ENCODE measurements at places on chromosomes 13 and 19.

DNA sequence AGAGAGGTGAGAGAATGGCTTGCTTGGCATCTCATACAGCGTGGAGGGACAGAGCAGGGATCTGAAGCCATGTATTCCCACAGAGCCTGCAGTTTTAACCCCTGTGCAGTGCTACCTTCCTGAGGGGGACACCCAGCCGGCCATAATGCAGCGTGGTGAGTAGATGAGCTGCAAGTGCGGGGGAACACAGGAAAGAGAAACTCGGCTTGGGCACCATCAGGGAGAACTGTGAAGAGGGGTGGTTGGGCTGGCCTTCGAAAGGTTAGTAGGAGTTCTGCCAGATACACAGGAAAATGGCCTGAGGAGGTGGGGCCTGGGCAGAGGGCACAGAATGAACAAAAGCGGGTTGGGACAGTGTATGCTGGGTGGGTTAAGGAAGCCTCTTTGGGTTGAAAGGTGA, 88.3 kb downstream of the SIPA1L3 start:
- no peaks in the 10 kb centered on the region for H3K27me3 ChIP-seq
- no peak for DNase-seq
- H3K4me3 ChIP-seq: no peak overlapping the region
- H3K4me1 ChIP-seq: no peaks in the 10 kb centered on the region
- H3K27ac ChIP-seq: no peak overlapping the region

DNA sequence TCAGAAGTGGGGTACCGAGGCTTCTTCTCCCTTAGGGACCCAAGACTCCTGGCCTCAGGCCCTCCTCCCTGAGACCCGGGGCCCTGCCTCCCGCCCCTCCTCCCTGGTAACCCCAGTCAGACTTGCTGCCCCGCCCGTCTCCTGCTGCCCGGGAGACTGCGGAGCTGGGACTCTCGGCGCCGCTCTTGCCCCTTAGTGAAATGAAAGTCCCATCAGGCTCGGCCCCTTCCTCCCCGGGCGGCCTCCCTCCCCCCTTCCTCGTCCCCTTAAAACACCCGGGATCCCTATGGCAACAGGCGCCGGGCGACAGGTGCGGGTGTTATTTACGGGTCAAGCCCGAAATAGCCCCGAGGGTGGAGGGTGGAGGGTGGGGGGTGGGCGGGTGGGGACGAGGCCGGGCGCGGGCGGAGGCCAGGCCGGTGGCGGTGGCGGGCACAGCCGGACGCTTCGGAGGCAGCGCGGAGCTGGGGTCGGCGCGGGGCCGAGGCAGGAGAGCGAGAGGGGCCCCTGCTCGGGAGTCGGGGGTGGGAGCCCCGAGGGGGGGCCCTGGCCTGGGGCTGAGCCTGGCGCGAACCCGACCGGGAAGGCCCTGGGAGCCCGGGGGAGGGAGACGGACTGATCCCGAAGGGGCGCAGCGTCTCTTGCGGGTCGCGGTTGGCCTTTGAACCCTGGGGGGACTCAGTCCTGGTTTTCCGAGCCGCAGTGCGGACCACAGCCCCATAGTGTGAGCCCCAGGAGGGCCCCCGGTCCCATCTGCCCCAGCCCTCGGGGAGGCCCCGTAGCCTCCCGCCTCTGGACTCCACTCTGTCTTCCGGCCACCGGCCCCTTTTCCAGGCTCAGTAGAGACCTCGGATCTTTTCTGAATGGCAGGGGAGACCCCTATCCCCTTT, at the start of gene CACNG6:
Gene CACNG6 (plus strand): TSS at position 414 of the 890 bp plus-strand sequence. CDS start 1,241 bp downstream, outside the sequence.
- peaks cover 3% of the 10 kb centered on the region for H3K4me1 ChIP-seq
- H3K27me3 ChIP-seq: peaks cover 35% of the 10 kb centered on the region
- no peak within 1 kb of the TSS for H3K4me3 ChIP-seq
- no peak for DNase-seq

- H3K36me3 ChIP-seq: no peaks in the 10 kb centered on the region
- peaks cover 17% of the 10 kb centered on the region for H3K4me1 ChIP-seq
- peaks cover 19% of the 10 kb centered on the region for H3K27me3 ChIP-seq
Measured at GRCh38 chr13:28540612-28541011, 45.7 kb upstream of the FLT1 start.

DNA sequence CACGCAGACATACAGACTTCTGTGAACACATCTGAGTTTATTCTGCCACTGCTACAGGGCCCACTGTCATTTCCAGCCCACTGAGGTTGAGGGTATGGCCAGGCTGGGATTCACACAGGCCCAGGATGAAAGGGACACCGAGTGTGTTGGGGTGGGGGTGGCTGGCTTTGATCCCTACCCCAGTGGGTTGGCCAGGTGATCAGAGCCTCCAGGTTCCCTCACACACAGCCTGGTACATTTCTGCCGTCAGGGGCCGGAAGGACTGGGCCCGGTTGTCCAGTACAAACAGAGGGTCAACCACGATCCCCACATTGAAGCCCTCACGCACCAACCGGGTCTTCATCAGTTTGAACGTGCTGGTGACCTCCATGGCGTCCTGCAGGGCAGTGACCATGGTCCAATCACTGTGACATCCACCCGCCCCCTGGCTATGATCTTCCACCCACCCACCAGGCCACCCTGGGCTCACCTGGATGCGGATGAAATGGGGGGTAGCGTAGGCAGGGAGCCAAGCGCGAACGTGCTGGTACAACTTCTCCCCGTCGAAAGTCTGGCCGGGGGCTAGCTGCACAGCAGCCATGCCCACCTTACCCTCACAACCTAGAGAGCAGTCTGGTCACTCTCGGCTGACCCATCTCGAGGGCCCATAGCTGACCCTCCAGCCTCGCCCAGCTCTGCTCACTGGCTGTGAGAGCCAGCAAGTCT, 13.3 kb downstream of the SLC27A5 start:
- peaks cover 23% of the 10 kb centered on the region for H3K4me1 ChIP-seq
- H3K4me3 ChIP-seq: peak overlapping the region; percentile 87
- no peak for DNase-seq
- H3K27me3 ChIP-seq: no peaks in the 10 kb centered on the region

GRCh38 chr19:54335164-54335563, 3.8 kb downstream of the LILRA4 start:
- no peaks in the 10 kb centered on the region for H3K4me1 ChIP-seq
- H3K36me3 ChIP-seq: no peaks in the 10 kb centered on the region
- peaks cover 4% of the 10 kb centered on the region for H3K27me3 ChIP-seq
- H3K4me3 ChIP-seq: no peak overlapping the region

Measured in activated CD8-positive, alpha-beta T cell treated with anti-CD3 and anti-CD28 coated beads for 36 hours (primary cell).